Activated CD4-positive, alpha-beta memory T cell treated with anti-CD3 and anti-CD28 coated beads, Interleukin-2, amount 10 ng/mL, durations not matched to agents 7 days and 5 days (primary cell): ENCODE measurements at places on chromosomes 1 and 21.

- DNase-seq, result no peak
These were observed 4.9 kb upstream of the NPL start for GRCh38 chr1:182784556-182785171.

- no peak for DNase-seq
These were observed 29.9 kb upstream of the ACTL8 start for GRCh38 chr1:17725084-17725719.

DNA sequence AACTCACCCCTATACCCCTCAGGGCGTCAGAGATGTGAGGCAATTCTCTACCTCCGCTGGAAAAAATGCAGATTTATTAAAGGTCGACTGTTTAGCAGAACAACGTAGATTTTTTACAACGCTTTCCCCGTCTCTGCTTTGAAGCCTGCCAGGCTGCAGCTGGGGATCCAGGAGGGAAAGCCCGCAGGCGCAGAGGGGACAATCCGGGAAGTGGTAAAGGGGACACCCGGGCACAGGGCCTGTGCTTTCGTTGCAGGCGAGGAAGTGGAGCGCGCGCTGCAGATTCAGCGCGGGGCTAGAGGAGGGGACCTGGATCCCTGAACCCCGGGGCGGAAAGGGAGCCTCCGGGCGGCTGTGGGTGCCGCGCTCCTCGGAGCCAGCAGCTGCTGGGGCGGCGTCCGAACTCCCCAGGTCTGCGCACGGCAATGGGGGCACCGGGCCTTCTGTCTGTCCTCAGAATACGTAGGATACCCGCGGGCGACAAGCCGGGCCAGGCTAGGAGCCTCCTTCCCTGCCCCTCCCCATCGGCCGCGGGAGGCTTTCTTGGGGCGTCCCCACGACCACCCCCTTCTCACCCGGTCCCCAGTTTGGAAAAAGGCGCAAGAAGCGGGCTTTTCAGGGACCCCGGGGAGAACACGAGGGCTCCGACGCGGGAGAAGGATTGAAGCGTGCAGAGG is 5.5 kb downstream of the SIM2 start:
- DNase-seq, result no peak

- peak; percentile 60 for DNase-seq
These were observed 49.8 kb downstream of the PRDM2 start for GRCh38 chr1:13749543-13750341.

- DNase-seq, result no peak
These were observed 26.8 kb upstream of the RASAL2 start for GRCh38 chr1:178066908-178067614.

DNA sequence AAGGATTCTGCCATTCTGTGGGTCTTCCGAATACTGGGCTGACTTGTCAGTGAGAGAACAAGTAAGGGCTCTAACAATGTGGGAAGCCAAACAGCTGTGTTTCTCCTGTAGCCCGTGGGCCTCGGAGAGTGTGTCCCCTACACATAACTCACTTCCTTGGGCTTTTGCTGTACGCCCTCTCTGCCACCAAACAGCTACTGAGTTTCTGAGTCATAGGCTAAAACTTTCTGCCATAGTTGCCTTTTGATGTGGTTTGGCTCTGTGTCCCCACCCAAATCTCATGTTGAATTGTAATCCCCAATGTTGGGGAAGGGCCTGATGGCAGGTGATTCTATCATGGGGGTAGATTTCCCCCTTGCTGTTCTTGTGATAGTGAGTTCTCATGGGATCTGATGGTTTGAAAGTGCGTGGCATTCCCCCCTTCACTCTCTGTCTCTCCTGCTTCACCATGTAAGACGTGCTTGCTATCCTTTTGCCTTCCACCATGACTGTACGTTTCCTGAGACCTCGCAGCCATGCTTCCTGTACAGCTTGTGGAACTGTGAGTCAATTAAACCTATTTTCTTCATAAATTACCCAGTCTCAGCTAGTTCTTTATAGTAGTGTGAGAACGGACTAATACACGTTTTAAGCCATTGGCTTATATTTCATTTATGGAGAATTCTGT is 194.8 kb upstream of the HMCN1 start:
- no peak for DNase-seq

DNA sequence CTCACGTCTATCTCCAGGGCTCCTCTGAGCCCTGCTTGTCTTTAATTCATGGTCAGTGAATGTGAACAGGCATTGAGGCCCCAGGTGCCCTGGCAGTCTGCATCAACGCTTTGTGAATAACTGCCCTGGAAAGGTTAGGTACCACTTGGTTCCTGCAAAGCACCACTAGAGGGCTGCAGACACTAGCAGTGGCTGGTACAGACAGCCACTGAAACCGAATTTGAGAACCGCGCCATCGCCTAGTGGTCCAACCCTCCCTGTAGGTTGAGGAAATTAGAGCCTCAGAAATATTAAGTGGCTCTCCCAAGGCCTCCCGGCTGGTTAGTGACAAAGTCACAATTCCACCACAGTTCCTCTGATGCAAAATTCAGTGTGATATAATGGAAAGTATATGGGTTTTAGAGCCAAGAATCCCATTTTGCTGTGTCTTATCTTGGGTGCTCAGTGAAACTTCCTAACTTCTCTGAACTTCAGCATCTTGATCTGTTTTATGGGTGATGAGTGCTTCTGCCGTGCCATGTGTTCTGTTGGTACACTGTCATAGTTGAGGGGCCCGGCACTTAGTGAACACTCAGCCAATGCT is 46.2 kb upstream of the BCL9 start:
- peak; percentile 76 for DNase-seq

DNA sequence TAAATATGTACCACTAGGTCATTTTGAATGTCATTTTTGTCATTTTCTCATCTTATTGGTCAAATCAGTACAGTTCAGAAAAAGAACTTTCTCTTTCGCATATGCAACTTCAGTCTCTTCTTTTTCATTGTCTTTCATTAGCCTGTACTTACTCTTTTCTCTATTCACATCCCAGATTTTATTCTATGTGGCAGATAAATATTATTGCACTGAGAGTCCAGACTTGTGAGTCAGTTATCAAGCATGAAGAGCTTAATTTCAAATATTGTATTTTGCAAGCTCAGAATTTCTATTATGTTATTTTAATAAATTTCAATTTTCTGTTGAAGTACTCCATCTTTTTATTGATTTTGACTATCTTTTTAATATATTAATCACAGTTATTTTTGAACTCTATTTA is 105.2 kb upstream of the PALMD start:
- DNase-seq, result no peak

GRCh38 chr1:208131621-208132286 is 112.4 kb downstream of the PLXNA2 start:
- DNase-seq, result no peak

- DNase-seq, result no peak
These were observed 6.6 kb downstream of the HEYL start for GRCh38 chr1:39632682-39633417.
